ENCODE measurements at places on chromosomes 16 and 17. TPM values are rescaled to one million over a fixed set of nuclear protein-coding genes. Genes with fewer than 3 reads are reported as not detected.

The KRTAP2-3 gene
- total RNA-seq = not detected

The GPRC5B gene
- 2.1 TPM for total RNA-seq

The SLC25A39 gene
- 84.1 TPM for total RNA-seq

The TMEM235 gene
- not detected for total RNA-seq

The CRISPLD2 gene
- 1.7 TPM for total RNA-seq

The CDH3 gene
- 1.1 TPM for total RNA-seq

The CYB561 gene
- total RNA-seq = 9.0 TPM

The TCAP gene
- total RNA-seq = 0.64 TPM

The C16orf87 gene
- 15.3 TPM for total RNA-seq

DNA sequence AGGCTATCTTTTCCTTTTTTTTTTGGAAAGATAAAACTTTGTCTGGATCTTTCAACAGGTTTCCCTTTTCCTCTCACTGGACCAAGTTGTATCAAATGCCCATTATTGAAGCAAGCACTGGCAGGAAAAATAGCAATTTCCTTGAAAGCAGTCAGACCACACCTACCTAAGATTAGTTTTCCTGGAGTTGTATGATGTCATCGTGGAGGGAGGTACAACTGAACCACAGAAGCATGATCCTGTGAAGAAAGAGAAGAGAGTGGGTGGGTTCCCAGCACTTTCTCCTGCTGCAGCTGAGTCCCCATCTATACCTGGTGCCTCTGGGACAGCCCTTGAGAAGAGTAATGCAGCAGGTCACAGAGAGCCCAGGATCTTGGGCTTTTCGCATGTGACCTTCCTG lies 63.6 kb upstream of the ERCC4 start:
- H3K36me3 ChIP-seq = no peaks in the 10 kb centered on the region
- DNase-seq = no peak
- H3K27me3 ChIP-seq = peaks cover 27% of the 10 kb centered on the region
- H3K4me1 ChIP-seq = peaks cover 11% of the 10 kb centered on the region
- peak overlapping the region; percentile 58 for H3K27ac ChIP-seq

DNA sequence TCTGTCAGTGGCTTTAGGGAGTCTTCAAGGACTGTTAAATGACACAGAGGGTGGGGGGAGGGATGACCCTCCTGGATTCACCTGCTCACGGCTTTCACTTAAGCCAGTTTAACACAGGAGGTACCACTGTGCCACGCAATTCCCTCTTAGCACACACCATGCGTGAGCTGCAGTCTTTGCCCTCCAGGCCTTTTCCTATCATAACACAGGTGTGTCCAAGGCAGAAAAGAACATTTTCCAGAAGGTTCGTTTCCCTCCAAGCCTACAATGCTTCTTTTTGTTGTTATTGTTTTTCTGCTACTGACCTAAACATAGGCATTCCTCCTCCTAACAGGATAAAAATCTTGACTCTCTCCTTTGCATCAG lies 1.1 kb downstream of the ZFHX3 start:
- H3K4me1 ChIP-seq = peaks cover 56% of the 10 kb centered on the region
- H3K27ac ChIP-seq = peak overlapping the region; percentile 97
- DNase-seq = no peak

DNA sequence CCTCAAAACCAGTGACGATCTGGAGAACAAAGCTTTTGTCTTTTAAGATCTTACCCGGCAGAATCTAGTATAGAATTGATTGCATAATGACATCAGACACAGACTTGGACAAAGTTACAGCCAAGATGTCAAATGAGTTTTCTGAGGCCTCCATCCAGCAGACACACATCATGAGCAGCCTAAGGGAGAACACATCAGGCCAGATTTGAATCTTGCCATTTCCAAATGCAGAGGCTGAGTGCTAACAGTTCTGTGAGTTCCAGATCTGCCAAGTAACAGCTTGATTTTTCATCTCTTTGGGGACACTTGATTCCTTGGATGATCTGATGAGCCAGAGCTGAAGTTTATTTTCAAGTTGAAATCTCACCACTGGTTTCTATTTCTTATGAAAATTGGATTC lies 21.0 kb downstream of the NOG start:
- H3K4me3 ChIP-seq = no peak overlapping the region
- H3K36me3 ChIP-seq = no peaks in the 10 kb centered on the region
- H3K27me3 ChIP-seq = peaks cover 11% of the 10 kb centered on the region
- no peak overlapping the region for H3K27ac ChIP-seq
- DNase-seq = no peak
- no peaks in the 10 kb centered on the region for H3K4me1 ChIP-seq

- H3K4me3 ChIP-seq = no peak overlapping the region
- H3K36me3 ChIP-seq = no peaks in the 10 kb centered on the region
- no peak for DNase-seq
Measured at GRCh38 chr16:83698964-83699363, 108.8 kb upstream of the HSBP1 start.

- no peak for DNase-seq
- H3K27me3 ChIP-seq = peaks cover 2% of the 10 kb centered on the region
- no peak overlapping the region for H3K4me3 ChIP-seq
Measured at GRCh38 chr17:4623249-4623648, 18.2 kb downstream of the ALOX15 start.

DNA sequence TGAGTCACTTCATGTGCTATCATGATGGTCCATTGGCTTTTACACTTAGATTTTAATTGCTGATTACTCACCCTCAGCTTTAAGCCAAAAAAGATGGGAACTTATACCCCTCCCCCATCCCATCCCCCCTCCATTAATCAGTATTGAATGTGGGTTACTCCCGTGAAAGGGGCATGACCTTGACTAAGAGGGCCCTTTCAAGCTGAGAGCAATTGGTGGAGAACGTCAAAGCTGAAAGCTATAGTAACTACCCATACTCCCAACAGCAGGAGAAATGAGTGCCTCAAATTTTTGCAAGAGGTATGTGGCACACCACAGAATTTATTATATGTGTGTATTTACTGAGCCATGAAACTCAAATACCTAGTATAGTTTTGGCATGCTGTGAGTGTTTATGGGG lies 99.7 kb upstream of the CDH8 start:
- H3K27ac ChIP-seq = no peak overlapping the region
- H3K27me3 ChIP-seq = no peaks in the 10 kb centered on the region
- H3K4me3 ChIP-seq = no peak overlapping the region
- no peaks in the 10 kb centered on the region for H3K4me1 ChIP-seq
- H3K36me3 ChIP-seq = no peaks in the 10 kb centered on the region

DNA sequence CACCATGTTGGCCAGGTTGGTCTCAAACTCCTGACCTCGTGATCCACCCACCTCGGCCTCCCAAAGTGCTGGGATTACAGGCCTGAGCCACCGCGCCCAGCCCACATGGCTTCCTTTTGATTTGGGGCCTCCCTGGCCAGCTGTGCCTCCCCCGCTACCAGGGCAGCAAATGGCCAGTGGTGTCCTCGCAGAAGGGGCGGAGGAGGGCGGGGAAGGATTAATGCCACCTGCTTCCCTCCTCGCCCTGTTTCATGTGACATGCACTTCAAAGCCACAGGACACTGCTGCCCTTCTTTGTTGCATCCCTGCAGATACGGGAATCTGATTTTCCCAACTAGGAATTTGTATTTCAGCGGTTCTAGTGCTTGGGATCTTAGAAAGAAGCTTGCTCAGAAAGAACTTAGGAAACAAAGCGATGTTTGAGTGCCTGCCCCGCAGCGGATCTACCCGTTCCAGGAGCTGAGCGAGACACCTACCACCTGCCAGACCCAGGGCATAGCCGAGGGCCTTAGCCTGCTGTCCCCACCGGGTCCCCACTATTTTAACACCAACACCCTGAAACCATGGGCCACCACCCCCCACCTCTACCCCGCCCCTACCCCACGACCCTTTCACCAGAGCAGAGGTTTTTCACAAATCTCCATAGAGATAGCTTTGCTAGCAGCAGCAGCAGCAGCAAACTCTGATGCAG lies 37.7 kb upstream of the CCDC182 start:
- peaks cover 7% of the 10 kb centered on the region for H3K4me1 ChIP-seq
- DNase-seq = no peak
- H3K36me3 ChIP-seq = no peaks in the 10 kb centered on the region
- no peak overlapping the region for H3K4me3 ChIP-seq
- peaks cover 21% of the 10 kb centered on the region for H3K27me3 ChIP-seq

DNA sequence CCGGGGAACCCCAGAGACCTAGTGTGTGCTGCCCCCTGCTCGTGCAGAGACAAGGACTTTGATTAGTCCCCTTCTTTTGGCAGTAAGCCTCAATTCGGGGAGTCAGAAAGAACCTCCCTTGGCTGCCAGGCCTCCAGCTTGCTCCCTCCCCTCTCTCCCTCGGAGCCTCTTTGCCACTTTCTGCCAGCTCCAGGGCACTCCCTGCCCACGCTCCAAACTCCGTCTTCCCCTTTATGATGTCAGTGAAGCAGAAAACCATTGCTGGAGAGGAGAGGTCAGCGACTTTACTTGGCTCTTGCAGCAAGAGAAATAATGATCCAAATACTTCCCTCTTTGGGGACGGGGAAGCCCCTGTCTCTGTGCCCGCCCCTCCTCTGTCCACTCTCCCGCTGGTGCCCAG lies 28.1 kb downstream of the TTYH2 start:
- H3K4me1 ChIP-seq = peaks cover 9% of the 10 kb centered on the region
- no peak overlapping the region for H3K4me3 ChIP-seq
- no peaks in the 10 kb centered on the region for H3K27me3 ChIP-seq
- H3K27ac ChIP-seq = no peak overlapping the region

- H3K4me3 ChIP-seq = peak overlapping the region; percentile 49
- DNase-seq = peak; percentile 92
- H3K36me3 ChIP-seq = no peaks in the 10 kb centered on the region
Measured at GRCh38 chr17:39754161-39754957, 16.6 kb downstream of the GRB7 start.

GRCh38 chr17:7204828-7205461 lies 14.7 kb downstream of the DLG4 start:
- peak overlapping the region; percentile 70 for H3K27ac ChIP-seq
- peaks cover 11% of the 10 kb centered on the region for H3K36me3 ChIP-seq
- DNase-seq = no peak
- H3K27me3 ChIP-seq = no peaks in the 10 kb centered on the region
- peak overlapping the region; percentile 66 for H3K4me3 ChIP-seq

GRCh38 chr16:31502981-31503380 lies 5.2 kb downstream of the RUSF1 start:
- H3K27me3 ChIP-seq = no peaks in the 10 kb centered on the region
- H3K4me1 ChIP-seq = peaks cover 23% of the 10 kb centered on the region
- H3K36me3 ChIP-seq = peaks cover 10% of the 10 kb centered on the region
- no peak for DNase-seq
- H3K27ac ChIP-seq = no peak overlapping the region

- peaks cover 26% of the 10 kb centered on the region for H3K4me1 ChIP-seq
- no peaks in the 10 kb centered on the region for H3K36me3 ChIP-seq
- no peak overlapping the region for H3K27ac ChIP-seq
Measured at GRCh38 chr17:7039832-7040231, 4.0 kb downstream of the SLC16A13 start.

DNA sequence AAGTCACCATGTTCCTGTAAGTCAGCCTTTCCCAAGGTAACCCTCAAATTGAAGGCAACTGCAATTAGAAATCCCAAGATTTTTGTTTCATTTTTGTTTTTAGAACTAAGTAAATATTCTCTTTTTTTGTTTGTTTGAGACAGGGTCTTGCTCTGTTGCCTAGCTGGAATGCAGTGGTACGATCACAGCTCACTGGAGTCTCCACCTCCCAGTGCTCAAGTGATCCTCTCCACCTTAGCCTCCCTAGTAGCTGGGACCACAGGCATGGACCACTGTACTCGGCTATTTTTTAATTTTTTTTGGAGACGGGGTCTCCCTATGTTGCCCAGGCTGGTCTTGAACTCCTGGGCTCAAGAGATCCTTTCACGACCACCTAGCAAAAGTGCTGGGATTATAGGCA lies 10.6 kb upstream of the LRRC59 start:
- no peak overlapping the region for H3K4me3 ChIP-seq
- H3K4me1 ChIP-seq = no peaks in the 10 kb centered on the region
- DNase-seq = no peak
- H3K36me3 ChIP-seq = no peaks in the 10 kb centered on the region

DNA sequence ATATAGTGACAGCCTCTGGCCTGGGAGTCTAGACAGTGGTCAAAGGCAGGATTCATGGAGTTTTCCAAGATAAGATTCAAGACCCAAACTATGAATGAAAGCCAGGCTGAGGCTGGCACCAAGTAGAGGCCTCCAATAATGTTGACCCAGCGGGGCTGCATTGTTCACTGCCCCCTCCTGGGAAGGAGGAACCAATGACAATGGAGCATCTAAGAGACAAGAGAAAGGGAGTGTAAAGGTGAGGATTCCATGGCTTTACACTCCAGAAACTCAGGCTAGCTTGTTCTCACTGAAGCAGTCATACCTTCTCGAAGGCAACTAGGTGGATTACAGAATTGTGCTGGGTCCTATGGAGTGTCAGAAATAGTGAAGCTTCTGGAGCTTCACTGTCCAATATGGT lies 380.3 kb downstream of the WWOX start:
- no peak for DNase-seq
- no peak overlapping the region for H3K27ac ChIP-seq
- H3K4me3 ChIP-seq = no peak overlapping the region
- H3K36me3 ChIP-seq = no peaks in the 10 kb centered on the region
- peaks cover 7% of the 10 kb centered on the region for H3K4me1 ChIP-seq

GRCh38 chr17:44928950-44929720 lies 13.8 kb upstream of the GFAP start:
- no peaks in the 10 kb centered on the region for H3K36me3 ChIP-seq
- H3K4me3 ChIP-seq = no peak overlapping the region
- H3K4me1 ChIP-seq = no peaks in the 10 kb centered on the region
- no peaks in the 10 kb centered on the region for H3K27me3 ChIP-seq

- peaks cover 3% of the 10 kb centered on the region for H3K27me3 ChIP-seq
- DNase-seq = no peak
- no peak overlapping the region for H3K27ac ChIP-seq
- no peaks in the 10 kb centered on the region for H3K36me3 ChIP-seq
- peaks cover 6% of the 10 kb centered on the region for H3K4me1 ChIP-seq
- H3K4me3 ChIP-seq = no peak overlapping the region
Measured at GRCh38 chr16:59330019-59330670, 596.0 kb upstream of the GOT2 start.

DNA sequence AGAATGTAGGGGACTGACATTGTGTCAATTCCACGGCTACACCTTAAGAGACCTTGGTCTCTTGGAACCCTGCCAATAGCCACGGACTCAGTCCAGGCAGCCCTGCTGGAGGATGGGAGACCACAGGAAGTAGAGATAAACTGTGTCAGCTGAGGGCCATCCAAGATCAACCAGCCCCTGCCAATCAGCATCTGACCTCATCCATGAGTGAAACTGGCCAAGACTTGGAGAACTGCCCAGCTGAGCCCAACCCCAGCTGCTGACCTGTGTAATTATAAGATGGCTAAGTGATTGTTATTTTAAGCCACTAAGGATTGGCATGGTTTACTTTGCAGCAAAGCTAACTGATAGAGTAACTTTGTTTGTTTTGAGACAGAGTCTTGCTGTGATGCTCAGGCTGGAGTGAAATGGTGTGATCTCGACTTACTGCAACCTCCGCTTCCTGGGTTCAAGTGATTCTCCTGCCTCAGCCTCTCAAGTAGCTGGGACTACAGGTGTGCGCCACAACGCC lies 13.3 kb upstream of the YWHAE start:
- no peak overlapping the region for H3K4me3 ChIP-seq
- no peaks in the 10 kb centered on the region for H3K27me3 ChIP-seq
- DNase-seq = peak; percentile 43
